ENCODE measurements at places on chromosomes 16 and 17. TPM values are rescaled to one million over a fixed set of nuclear protein-coding genes. Genes with fewer than 3 reads are reported as not detected.
A peak's percentile ranks its signal among the peaks of the same experiment; 100 is the strongest.

The CIAO2B gene
- 7.6 TPM for total RNA-seq

The GTF3C1 gene
- 38.7 TPM for total RNA-seq

DNA sequence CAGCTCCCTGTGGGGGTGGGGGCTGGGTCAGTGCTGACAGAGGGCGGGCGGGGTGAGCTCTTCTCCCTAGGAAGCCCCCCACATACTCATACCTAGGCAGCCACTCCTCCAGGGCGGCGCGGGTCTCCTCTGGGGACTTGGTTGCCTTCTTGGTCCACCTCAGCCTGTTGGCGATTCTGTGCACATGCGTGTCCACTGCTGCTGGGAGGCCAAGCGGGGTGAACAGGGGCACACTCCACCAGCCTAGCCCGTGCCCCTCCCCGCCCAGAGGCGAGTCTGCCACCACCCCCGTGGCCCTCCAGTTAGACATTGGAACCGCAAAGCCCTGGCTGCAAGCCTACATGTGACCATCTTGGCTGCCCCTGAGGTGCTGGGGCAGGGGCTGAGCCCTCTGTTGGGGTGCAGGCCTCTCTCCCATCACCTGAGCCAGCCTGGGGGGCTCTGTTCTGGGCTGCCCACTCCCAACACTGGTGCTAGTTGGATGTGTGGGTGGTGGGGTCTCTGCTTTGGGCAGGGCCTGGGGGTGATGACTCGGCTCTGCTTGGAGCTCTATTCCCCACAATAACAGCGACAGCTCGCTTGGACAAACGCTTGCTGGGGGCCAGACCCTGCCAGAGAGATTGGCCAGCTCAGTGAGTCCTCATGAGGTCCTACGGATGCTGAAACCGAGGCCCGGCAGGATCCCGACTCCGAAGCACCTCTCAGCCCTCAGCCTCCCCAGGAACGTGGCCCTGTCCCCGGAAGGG is 7.4 kb downstream of the NTHL1 start:
- no peaks in the 10 kb centered on the region for H3K27me3 ChIP-seq
- no peaks in the 10 kb centered on the region for H3K36me3 ChIP-seq
- no peak overlapping the region for H3K4me3 ChIP-seq
- peak overlapping the region; percentile 55 for H3K27ac ChIP-seq
- peaks cover 36% of the 10 kb centered on the region for H3K4me1 ChIP-seq

GRCh38 chr16:86530251-86531190 is 20.2 kb downstream of the FOXF1 start:
- no peaks in the 10 kb centered on the region for H3K36me3 ChIP-seq
- H3K27me3 ChIP-seq: no peaks in the 10 kb centered on the region
- H3K4me1 ChIP-seq: no peaks in the 10 kb centered on the region
- no peak overlapping the region for H3K27ac ChIP-seq
- H3K4me3 ChIP-seq: no peak overlapping the region
- DNase-seq: no peak

DNA sequence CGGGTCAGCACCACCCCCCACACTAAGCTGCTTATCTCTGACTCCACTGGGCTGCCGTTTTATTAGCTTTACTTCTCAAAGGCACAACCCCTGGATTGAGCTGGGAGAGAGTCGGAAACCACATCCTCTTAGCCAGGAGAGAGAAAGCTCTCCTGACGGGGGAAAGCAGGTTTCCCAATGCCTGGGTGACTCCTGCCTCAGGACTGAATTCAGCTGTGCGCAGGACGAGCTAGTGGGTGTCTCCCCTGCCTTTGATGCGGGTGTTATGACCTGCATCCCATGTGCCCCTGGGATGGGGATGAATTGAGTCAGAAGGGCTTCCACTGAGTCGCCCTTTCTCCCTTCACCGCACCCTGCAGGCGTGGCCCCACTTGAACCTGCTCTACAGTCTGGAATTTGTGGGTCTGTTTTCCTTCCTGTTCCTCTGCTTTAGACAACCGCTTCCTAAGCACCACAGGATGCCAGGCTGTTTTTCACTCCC is 819.2 kb upstream of the EEF2KMT start:
- no peak overlapping the region for H3K27ac ChIP-seq
- no peaks in the 10 kb centered on the region for H3K4me1 ChIP-seq
- H3K4me3 ChIP-seq: no peak overlapping the region
- DNase-seq: no peak

GRCh38 chr16:12398029-12398682 is 405.5 kb downstream of the CPPED1 start:
- no peak for DNase-seq
- no peaks in the 10 kb centered on the region for H3K36me3 ChIP-seq
- no peaks in the 10 kb centered on the region for H3K4me1 ChIP-seq
- H3K4me3 ChIP-seq: no peak overlapping the region
- no peak overlapping the region for H3K27ac ChIP-seq
- H3K27me3 ChIP-seq: no peaks in the 10 kb centered on the region

DNA sequence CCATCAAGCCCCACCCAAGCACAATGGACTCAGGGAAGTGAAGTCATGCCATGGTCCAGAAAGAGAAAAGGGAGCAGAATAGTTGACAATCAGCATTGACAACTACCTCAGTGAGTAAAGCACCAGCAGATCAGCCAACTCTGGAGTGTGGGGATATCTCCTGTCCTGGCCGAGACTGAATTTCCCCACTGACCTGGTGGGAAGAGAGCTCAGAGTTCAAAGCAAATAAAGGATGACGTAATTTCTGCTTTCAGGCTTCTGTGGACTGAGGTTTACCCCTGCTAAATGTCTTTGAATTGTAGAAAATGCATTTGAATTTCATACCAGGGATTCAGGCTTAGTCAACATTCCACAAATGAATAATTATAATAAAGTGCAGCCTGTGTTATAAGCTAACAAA is 152.9 kb downstream of the CBLN1 start:
- no peaks in the 10 kb centered on the region for H3K36me3 ChIP-seq
- no peaks in the 10 kb centered on the region for H3K4me1 ChIP-seq
- no peak overlapping the region for H3K27ac ChIP-seq
- no peak overlapping the region for H3K4me3 ChIP-seq
- no peaks in the 10 kb centered on the region for H3K27me3 ChIP-seq

The TEX19 gene
- not detected for total RNA-seq

GRCh38 chr17:83136931-83137330 is 57.5 kb downstream of the METRNL start:
- H3K27ac ChIP-seq: no peak overlapping the region
- no peak for DNase-seq
- no peaks in the 10 kb centered on the region for H3K36me3 ChIP-seq

DNA sequence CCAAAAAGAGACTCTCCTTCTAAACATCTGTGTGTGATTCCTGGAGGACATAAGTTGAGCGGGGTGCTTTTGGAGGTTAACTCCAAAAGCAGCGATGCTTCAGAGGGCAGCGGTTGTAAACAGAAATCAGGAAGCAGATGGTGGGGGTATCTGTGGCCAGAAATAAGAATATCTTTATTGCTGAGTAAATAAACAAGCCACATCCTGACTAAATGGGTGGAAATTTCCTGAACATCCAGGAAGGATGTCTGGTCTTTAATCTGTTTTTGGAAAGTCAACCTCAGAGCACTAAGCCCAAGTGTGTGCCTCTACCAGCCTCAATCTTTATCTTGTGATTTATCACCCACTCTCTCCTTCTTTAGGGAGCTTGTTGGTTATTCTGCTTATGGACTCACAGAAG is 123.3 kb downstream of the CDH13 start:
- H3K4me3 ChIP-seq: no peak overlapping the region
- no peaks in the 10 kb centered on the region for H3K27me3 ChIP-seq
- H3K27ac ChIP-seq: no peak overlapping the region
- no peak for DNase-seq
- H3K4me1 ChIP-seq: no peaks in the 10 kb centered on the region
